Activated T-cell treated with anti-CD3 and anti-CD28 coated beads, Interleukin-2, amount 50 U/mL, for 72 hours (primary cell): ENCODE measurements at places on chromosomes 4 and X. TPM values are rescaled to one million over a fixed set of nuclear protein-coding genes. Genes with fewer than 3 reads are reported as not detected.

Gene PLXNB3
- 0.77 TPM for total RNA-seq

- DNase-seq = no peak
- no peaks in the 10 kb centered on the region for H3K4me1 ChIP-seq
- no peaks in the 10 kb centered on the region for H3K27me3 ChIP-seq
- no peak overlapping the region for H3K4me3 ChIP-seq
Observed at GRCh38 chr4:154390324-154390723, 101.3 kb downstream of the DCHS2 start.

DNA sequence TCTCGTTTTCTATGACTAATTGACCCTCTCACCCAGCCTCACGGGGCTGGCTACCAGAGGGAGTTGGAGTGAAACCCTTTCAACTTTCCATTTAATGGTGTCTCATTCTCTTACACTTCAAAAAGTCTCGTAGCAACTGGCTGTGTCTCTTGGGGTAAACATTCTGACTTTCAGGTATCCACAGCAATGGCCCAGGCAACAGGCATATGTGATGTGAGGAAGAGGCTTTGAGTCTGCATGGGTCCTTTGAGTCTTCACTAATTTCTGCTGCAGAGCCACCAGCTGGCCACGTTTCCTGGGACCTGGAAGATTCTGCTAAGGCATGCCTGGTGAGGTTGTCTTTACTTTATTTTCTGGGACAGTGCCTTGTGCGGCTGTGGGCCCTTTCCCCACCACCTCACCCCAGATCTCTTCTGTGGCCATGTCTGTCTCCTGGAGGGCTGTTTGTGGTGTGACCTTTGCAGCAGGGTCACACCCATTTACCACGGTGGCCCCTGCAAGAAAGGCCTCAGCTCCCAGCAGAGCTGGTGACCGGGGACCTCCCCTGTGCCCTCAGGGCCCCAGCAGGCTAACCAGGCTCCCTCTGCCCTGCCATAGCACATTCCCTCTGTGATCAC is 112.5 kb upstream of the FRG1 start:
- no peak overlapping the region for H3K27ac ChIP-seq
- no peaks in the 10 kb centered on the region for H3K36me3 ChIP-seq
- DNase-seq = no peak
- no peaks in the 10 kb centered on the region for H3K27me3 ChIP-seq

DNA sequence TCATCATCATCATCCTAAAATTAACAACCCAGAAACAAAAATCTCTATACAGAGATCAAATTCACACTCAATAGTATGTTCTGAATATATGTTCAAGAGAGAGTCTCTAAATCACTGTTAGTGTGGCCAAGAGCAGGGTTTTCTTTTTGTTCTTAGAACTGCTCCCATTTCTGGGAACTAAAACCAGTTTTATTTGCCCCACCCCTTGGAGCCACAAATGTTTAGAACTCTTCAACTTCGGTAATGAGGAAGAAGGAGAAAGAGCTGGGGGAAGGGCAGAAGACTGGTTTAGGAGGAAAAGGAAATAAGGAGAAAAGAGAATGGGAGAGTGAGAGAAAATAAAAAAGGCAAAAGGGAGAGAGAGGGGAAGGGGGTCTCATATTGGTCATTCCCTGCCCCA is 32.3 kb downstream of the CYBB start:
- no peak overlapping the region for H3K4me3 ChIP-seq
- peaks cover 41% of the 10 kb centered on the region for H3K27me3 ChIP-seq
- no peak overlapping the region for H3K27ac ChIP-seq
- H3K36me3 ChIP-seq = no peaks in the 10 kb centered on the region
- DNase-seq = no peak

- no peaks in the 10 kb centered on the region for H3K36me3 ChIP-seq
- no peaks in the 10 kb centered on the region for H3K27me3 ChIP-seq
- DNase-seq = no peak
- H3K4me3 ChIP-seq = no peak overlapping the region
Observed at GRCh38 chr4:160848901-160849760, 1314.7 kb downstream of the FSTL5 start.

DNA sequence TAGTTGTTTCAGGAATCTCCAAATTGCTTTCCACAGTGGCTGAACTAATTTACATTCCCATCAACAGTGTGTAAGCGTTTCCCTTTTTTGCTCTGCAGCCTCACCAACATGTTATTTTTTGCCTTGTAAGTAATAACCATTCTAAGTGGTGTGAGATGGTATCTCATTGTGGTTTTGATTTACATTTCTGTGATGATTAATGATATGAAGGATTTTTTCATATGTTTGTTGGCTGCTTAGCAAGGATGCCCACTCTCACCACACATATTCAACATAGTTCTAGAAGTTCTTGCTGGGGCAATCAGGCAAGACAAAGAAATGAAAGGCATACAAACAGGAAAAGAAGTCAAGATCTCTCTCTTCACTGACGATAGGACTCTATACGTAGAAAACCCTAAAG is 472.4 kb downstream of the ZNF674 start:
- H3K36me3 ChIP-seq = peaks cover 3% of the 10 kb centered on the region
- no peak overlapping the region for H3K4me3 ChIP-seq
- H3K27ac ChIP-seq = no peak overlapping the region
- H3K4me1 ChIP-seq = no peaks in the 10 kb centered on the region

DNA sequence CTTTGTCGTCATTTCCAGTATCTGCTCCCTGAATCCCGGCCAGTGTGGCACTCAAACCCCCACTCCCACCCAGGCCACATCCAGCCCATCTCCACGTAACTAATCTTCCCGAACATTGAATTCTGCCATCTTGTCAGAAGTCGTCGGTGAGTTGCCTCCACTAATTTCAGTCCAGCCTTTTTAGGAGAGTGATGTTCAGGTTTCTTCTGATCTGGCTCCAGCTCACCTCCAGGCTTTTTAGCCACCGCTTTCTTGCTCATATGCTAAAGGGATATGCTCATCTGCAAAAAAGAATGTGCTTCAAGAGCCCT is 1.3 kb downstream of the TMEM165 start:
- H3K27me3 ChIP-seq = no peaks in the 10 kb centered on the region
- peaks cover 38% of the 10 kb centered on the region for H3K4me1 ChIP-seq
- peaks cover 12% of the 10 kb centered on the region for H3K36me3 ChIP-seq
- no peak for DNase-seq
- peak overlapping the region; percentile 90 for H3K4me3 ChIP-seq

- DNase-seq = peak; percentile 10
- peaks cover 19% of the 10 kb centered on the region for H3K27me3 ChIP-seq
- H3K27ac ChIP-seq = no peak overlapping the region
- H3K4me1 ChIP-seq = peaks cover 5% of the 10 kb centered on the region
- H3K36me3 ChIP-seq = no peaks in the 10 kb centered on the region
Observed at GRCh38 chrX:115330498-115331168, 41.1 kb downstream of the LUZP4 start.

DNA sequence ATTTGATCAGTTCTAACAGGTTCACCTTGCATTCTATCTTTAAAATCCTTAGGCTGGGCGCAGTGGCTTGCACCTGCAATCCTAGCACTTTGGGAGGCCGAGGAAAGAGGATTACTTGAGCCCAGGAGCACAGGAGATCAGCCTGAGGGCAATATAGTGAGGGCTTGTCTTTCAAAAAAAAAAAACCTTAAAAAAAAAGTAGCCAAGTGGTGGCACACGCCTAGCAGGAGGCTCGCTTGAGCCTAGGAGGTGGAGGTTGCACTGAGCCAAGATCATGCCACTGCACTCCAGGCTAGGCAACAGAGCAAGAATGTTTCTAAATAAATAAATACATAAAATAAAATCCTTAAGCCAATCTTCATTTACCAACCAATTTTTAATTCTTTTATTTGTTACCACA is 75.6 kb downstream of the PRSS12 start:
- H3K36me3 ChIP-seq = peaks cover 7% of the 10 kb centered on the region
- DNase-seq = no peak
- peak overlapping the region; percentile 95 for H3K4me3 ChIP-seq
- peaks cover 31% of the 10 kb centered on the region for H3K4me1 ChIP-seq
- no peak overlapping the region for H3K27ac ChIP-seq
- no peaks in the 10 kb centered on the region for H3K27me3 ChIP-seq

- no peak overlapping the region for H3K27ac ChIP-seq
- no peak overlapping the region for H3K4me3 ChIP-seq
- no peak for DNase-seq
- H3K4me1 ChIP-seq = no peaks in the 10 kb centered on the region
- H3K27me3 ChIP-seq = no peaks in the 10 kb centered on the region
Observed at GRCh38 chr4:43136752-43137151, 244.2 kb downstream of the GRXCR1 start.

- H3K4me1 ChIP-seq = no peaks in the 10 kb centered on the region
- no peak overlapping the region for H3K27ac ChIP-seq
- DNase-seq = no peak
- H3K36me3 ChIP-seq = no peaks in the 10 kb centered on the region
Observed at GRCh38 chrX:139106069-139106468, 394.6 kb upstream of the FGF13 start.

DNA sequence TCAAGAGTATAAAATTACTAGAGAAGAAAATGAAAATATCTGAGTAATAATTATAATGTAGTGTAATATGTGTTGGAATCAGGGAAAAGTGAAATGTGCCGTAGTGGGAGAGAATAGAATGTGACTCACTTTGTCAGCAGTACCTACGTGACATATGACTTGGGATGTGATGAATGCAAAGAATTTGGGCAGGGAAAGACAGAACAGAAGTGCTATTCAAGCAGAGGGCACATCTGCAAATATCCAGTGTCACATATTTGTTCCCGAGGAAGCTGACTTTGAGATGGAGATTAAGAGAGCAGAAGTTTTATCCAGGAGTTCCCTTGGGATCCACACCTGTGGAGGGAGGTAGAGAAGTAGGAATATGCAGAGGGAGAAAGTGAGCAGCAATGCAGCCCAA is 69.3 kb upstream of the HS3ST1 start:
- peaks cover 8% of the 10 kb centered on the region for H3K36me3 ChIP-seq
- no peaks in the 10 kb centered on the region for H3K27me3 ChIP-seq
- H3K27ac ChIP-seq = no peak overlapping the region
- no peak for DNase-seq

DNA sequence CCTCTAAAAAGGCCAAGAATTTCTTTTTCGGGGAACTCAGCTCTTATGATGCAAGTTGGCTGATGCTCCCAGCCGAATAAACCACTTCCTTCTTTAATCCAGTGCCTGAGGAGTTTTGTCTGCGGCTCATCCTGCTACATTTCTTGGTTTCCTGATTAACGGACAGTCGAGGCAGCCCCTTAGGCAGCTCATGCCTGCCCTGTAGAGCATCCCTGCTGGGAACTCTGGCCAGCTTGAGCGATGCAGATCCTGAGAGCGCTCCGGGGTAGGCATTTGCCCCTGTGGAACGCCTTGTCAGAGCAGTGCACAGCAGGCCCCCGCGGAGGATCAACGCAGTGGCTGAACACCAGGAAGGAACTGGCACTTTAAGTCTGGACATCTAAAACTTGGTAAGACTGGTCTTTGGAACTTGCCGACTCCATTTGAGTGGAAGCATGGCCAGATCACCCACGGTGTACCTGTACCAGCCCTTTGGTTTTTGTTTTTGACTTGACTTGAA is 3.1 kb downstream of the CT45A10 start:
- DNase-seq = no peak
- H3K27ac ChIP-seq = no peak overlapping the region
- no peak overlapping the region for H3K4me3 ChIP-seq
- H3K27me3 ChIP-seq = peaks cover 15% of the 10 kb centered on the region
- no peaks in the 10 kb centered on the region for H3K4me1 ChIP-seq
- H3K36me3 ChIP-seq = no peaks in the 10 kb centered on the region

DNA sequence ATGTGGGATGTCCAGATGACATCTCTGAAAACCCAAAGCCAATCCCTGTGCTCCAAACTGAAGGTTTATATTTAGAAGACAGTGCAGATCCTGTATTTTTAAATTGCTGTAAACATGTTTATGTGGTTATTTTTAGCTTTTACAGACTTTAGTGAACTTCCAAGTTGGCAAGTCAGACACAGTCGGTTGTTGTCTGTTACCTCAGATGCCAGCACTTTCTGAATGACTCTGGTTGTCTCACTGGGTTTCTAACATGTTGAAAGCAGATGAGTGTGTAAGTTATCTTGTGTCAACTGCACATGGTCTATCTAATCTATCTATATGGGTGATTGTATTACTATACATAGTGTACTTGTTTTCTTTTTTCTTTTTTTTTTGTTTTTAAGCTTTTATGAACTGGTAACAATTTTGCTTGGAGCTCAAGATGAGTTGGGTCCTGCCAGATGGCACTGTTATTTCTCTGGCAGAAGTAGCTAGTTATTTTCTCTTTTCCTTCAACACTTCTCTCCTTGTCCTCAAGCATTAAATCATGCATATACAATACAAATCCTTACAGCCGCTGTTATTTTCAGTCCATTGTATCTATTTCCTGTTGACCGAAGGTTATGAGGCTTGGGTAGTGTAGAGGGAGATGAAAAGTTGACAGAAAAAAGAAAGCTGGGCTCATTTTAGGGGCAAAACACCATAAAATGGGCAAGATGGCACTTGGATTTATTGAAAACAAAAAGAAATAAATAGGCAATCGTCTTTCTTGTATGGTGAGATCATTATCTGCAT is 66.3 kb downstream of the GAB1 start:
- no peak overlapping the region for H3K27ac ChIP-seq
- H3K4me3 ChIP-seq = peak overlapping the region; percentile 11
- H3K36me3 ChIP-seq = no peaks in the 10 kb centered on the region
- H3K4me1 ChIP-seq = peaks cover 28% of the 10 kb centered on the region
- H3K27me3 ChIP-seq = peaks cover 5% of the 10 kb centered on the region
- DNase-seq = no peak

DNA sequence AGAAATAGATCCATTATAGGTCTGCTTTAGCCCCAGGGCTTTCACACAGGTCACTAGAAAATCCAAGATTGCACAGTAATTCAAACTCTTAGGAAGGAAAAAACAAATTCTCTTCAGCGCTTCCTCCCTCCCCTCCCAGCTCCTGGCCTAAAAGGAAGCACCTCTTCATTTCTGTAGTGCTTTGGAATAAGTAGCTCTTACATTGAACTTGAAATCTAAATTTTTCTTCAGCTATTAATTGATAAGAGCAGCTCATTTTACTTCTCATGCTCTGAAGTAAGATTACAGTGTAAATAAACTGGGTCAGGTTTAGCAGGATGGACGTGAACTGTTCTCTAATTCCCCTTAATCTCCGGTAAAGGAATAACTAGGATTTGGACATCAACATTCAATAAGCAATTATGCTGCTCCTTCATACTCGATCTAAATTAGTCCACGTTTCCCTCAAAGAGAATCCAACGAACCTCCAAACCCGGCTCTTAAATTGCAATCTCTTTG is 10.9 kb upstream of the SEL1L3 start:
- no peak overlapping the region for H3K27ac ChIP-seq
- H3K27me3 ChIP-seq = no peaks in the 10 kb centered on the region
- H3K36me3 ChIP-seq = no peaks in the 10 kb centered on the region

GRCh38 chr4:58274553-58274952 is 1164.4 kb upstream of the IGFBP7 start:
- H3K27ac ChIP-seq = no peak overlapping the region
- no peaks in the 10 kb centered on the region for H3K4me1 ChIP-seq
- H3K4me3 ChIP-seq = no peak overlapping the region
- DNase-seq = no peak
- no peaks in the 10 kb centered on the region for H3K36me3 ChIP-seq
